ENCODE measurements at places on chromosomes 1 and 21.

DNA sequence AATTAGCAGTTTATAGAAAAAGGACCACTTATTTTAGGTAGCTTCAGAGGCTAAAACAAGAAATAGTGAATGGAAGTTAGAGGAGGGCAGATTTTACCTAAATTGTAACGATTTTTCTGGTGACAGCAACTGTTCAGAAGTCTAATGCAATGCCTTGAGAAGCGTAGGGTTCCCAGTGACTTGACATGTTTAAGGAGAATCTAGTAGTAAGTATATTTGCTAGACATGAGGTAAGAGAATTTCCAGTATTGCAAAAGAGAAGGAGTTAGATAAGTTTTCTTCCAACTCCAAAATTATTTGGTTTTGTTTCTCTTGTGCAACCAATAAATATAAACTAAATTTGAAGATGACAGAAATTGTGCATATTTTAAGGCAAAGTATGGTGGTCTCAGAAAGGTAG is 140.0 kb downstream of the SMYD3 start:
- no peak for DNase-seq

DNA sequence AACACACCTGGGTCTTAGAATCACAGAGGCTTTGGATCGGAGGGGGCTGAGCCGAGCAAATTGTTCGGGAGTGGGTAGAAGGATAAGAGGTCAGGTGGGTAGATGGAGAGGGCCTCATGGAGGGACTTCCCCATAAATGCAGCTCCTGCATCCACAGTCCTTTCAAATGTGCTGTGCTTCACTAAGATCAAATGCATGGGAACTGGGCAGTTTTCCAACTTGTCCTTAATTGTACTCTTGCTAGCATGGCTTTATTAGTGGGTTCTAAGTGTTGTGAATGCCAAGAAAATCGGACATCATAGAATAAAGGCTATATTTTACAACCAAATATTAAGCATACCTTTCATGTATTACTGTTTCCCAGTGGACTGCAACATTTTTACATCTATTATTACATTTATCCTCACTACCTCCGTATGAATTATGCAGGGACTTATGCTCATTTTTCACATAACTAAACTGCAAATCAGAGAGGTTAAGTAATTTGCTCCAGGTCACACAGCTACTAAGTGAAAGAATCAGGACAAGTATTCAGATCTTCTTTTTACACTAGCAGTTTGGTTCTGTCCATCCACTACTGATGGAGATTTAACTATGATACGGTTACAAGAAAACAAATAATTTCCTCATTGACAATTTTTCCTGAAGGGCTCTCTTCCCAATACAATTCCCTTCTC is 174.5 kb upstream of the RUNX1 start:
- DNase-seq = no peak

- no peak for DNase-seq
Measured at GRCh38 chr1:30413111-30413440, 310.3 kb downstream of the MATN1 start.

DNA sequence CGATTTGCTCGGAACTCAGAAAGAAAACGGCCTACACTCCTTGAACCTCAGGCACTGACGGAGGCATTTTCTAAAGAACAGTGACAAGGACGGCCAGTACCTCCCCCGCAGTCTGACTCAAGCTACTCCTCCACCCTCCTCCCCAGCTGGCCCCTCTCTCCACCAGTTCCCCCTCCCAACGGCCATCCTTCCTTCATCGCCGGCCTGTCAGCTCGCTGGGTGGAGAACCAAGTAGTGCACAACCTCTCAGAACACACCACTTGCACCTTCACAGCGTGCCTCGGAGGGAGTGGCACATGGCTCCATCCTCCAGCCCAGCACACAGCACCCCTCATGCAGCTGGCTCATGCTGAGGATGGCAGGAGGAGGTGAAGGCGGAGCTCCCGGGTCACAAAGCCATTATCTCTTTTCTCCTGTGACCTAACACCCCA is 58.8 kb downstream of the TOR1AIP2 start:
- no peak for DNase-seq

DNA sequence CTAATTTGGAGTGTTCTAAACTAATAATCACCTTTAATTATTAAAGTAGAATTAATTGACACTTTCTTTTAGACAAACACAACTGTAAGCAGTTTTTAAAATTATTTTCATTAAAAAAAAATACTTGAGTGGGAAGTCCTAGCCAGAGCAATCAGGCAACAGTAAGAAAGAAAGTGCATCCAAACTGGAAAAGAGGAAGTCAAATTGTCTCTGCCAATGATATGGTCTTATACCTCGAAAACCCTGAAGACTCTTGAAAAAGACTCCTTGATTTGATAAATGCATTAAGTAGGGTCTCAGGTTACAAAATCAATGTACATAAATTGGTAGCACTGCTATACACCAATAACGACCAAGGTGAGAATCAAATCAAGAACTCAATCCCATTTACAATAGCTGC is 83.0 kb upstream of the GADD45A start:
- DNase-seq = no peak

DNA sequence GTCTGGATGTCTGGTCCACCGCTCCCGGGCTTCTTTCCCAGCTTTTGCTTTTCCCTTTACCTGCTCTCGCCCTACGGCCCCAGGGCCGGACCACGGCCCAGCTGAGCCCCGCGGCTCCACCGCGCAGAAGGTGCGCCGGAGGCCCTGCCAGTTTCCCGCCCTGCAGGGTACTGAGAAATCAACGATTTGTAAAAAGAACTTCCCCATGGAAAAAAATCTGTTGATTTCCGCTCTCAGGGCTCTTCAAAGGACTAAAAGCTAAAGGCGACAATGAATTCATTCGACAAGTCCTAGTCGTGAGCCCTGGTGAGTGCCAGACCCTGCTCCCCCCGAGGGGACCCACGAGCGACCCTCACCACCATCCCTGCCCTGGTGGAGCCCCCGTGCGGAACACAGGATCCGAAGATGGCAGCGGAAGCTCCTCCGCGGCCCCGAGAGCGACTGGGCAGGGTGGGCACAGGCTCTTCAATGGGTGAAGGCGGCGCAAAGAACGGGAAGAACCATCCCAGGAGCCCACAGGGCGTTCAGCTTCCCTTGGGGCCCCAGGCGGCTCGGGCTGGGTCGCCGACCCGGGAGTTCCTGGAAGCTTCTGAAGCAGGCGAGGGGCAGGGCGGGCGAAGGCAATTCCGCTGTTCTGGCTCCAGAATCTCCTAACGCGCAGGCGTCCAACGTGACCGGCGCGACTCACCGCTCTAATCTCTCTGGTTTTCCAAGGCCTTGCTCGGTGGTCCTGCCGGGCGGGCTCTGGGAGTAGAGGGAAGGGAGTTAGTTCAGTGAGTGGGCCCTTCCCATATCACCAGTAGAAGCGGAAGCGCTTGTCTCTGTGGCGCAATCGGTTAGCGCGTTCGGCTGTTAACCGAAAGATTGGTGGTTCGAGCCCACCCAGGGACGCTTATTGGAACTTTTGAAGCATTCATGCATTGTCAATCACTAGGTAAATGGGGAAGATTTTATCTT is 6.6 kb upstream of the RNU1-2 start:
- peak; percentile 66 for DNase-seq

DNA sequence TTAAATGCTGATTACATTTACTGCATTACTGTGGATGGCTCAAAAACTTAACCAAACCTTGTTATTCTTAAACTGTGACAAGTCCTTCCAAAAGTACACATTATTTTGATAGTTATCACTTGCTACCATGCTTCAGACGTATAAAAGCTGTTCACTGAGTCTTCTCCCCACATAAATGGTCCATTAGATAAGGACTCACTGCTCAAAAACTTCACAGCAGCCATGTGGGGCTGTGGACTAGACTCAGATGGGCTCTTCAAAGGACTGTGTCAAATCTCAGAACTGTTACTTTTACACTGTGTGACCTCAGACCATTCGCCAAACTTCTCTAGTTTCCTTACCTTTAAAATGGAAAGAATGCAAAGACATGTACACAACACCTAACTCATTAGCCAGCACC is 11.6 kb downstream of the SCAF4 start:
- DNase-seq = no peak

DNA sequence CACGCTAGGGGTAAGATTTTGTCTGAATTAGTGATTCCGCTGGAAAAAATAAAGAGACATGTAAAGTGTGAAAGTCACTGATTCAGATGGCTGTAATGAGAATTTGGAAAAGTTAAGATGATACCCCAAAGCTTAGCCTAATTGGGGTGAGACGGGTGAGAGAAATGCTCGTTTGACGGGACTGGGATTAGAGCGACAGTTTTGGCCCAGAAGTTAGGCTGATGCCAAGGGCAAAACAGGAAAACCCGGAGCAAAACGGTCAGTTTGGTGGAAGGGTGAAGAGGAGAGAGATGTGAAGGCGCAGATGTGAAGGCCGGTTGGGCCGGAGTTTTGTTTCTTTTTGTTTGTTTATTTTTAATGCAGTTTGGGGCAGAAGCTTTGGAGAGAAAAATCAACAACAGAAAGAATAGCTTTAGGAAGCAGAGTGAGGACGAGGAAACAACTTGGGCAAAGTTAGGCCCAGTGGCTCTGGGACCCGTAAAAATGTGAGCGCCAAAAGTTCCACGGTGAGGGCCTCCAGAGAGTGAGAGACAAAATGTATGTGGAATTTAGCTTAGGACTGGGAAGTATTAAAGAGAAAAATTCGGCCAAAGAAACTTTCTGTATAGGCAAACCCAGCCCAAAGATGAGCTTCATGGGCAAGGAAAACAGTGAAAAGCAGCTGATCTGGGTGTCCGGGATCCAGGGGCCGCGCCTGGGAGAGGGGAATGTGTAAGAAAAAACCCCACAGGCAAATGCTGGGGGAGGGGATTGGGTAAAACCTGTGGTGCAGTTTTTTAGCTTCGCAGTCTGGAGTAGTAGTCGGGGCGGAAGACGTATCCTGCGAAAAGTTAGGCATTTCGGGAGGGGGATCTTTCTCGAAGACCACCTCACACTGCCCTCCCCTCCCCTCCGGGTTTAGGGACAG is 1.2 kb downstream of the DMRTA2 start:
- DNase-seq = no peak

DNA sequence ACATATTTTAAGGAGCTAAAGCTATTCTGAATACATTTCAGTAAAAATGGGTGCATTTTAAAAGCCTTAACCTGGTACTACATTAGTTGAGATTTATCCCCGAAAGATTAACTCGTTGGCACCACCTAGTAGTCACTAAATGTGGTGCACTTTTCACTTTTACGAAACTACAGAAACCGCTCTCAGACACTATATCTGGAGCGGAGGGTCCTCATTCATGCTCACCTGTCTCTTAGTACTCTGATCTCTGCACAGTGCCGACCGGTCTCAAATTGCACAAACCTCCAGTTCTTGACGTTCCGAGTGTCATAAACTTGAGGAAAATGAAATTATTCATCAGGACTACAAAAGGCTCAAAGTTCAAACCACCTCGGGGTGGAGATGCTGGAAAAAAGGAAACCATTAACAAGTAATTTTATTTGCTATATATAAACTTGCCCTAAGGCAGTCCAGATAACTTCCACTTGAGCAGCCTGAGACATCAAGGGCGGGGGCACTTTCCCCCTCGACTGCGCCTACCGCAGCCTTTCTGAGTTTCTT is 722 bp downstream of the LZIC start:
- DNase-seq = no peak

GRCh38 chr21:42623694-42624093 is 29.7 kb upstream of the PDE9A start:
- no peak for DNase-seq

GRCh38 chr1:40753142-40753882 is 30.3 kb upstream of the KCNQ4 start:
- no peak for DNase-seq

DNA sequence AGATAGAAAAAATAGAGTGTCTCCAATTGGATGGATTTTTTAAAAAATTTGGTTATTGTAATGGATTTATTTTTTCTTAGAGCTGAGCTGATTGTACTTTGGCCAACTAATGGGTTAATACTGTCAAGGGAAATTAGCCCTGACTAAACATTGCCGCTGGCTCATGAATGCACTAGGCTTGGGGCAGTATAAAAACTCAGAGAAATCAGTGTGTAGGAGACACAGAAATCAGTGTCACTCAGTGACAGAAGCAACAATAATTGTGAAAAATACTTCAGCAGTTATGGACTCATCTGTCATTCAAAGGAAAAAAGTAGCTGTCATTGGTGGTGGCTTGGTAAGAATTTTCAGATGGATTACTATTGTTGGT is at the start of gene KMO:
Gene KMO (plus strand): TSS at position 217 of the 370 bp plus-strand sequence. CDS start 67 bp downstream, at position 284.
- no peak for DNase-seq

DNA sequence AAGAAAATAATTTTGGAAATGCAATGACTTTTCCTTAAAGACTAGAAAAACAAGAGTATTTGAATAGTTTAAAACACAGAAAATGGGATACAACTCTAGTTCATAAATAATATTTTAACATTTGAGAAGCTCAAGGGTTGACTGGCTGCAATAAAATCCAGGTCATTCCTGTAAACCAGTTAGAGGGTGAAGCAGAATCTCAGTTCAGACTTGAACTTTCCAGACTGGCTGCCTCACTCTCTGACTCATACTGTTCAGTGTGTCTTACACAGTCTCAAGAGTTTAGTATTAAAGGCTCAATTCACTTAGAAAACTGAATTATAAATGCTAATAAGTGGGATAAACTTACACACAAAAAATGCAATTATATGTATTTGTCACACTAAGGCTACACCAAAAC is 89.9 kb downstream of the RAVER2 start:
- no peak for DNase-seq

GRCh38 chr1:17643861-17644703 is 104.6 kb downstream of the ARHGEF10L start:
- no peak for DNase-seq

DNA sequence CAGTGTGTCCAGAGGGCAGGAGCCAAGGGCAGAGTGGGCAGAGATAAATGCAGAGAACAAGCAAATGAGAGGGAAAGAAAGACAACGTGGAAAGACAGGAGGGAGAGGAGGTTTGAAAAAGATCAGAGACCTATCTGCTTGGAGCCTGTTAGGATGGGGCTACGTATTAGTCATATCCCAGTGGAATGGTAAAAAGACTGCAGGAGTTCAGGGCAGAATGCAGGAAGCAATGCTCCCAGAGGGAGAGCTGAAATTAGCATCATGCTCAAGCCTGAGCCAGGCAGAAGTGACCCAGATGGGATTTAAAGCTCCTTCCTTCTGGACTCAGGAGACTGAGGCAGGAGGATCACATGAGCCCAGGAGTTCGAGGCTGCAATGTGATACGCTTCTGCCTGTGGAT is 261.3 kb upstream of the CHRM3 start:
- DNase-seq = no peak

GRCh38 chr1:2393471-2393877 is 1.8 kb downstream of the RER1 start:
- DNase-seq = no peak

DNA sequence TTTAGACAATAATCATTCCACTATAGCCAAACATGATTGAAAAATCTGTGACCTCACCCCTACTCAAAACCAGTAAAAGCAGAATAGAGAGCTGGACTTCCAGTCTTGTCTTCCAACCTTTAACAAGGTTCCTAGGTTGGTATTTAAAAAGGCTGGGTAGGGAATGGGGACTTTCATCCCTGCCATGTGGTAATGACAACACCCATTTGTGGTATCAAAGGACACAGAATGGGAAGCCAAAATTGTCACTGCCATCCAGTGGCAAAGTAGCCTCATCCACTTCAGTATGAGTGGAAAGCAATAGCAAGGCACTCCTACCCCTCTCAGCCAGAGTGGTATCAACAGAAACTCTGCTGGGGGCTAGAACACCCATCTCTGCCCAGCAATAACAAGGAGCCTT is 33.9 kb downstream of the UCHL5 start:
- DNase-seq = no peak
